ENCODE measurements at places on chromosomes 12 and 14.
A peak's percentile ranks its signal among the peaks of the same experiment; 100 is the strongest.

- no peak for DNase-seq
Measured at GRCh38 chr12:104106965-104107364, 31.0 kb downstream of the NFYB start.

GRCh38 chr12:10389904-10390303 lies at the start of gene KLRK1:
Gene KLRK1, minus strand, starts transcription at chr12:10390041. Its CDS starts 1,231 bp downstream, at chr12:10388810.
- DNase-seq, result no peak

GRCh38 chr12:83700838-83701237 lies 1014.1 kb downstream of the TMTC2 start:
- DNase-seq, result no peak

- DNase-seq, result no peak
Measured at GRCh38 chr12:108127654-108128053, 1.4 kb upstream of the WSCD2 start.

GRCh38 chr12:28191051-28192048 lies 1.1 kb downstream of the CCDC91 start:
- peak; percentile 75 for DNase-seq

GRCh38 chr12:119592232-119592631 lies 1.3 kb upstream of the TMEM233 start:
- peak; percentile 7 for DNase-seq

Data from muscle of back (tissue), 13 donors.